ENCODE measurements at places on chromosomes 3 and 15.

DNA sequence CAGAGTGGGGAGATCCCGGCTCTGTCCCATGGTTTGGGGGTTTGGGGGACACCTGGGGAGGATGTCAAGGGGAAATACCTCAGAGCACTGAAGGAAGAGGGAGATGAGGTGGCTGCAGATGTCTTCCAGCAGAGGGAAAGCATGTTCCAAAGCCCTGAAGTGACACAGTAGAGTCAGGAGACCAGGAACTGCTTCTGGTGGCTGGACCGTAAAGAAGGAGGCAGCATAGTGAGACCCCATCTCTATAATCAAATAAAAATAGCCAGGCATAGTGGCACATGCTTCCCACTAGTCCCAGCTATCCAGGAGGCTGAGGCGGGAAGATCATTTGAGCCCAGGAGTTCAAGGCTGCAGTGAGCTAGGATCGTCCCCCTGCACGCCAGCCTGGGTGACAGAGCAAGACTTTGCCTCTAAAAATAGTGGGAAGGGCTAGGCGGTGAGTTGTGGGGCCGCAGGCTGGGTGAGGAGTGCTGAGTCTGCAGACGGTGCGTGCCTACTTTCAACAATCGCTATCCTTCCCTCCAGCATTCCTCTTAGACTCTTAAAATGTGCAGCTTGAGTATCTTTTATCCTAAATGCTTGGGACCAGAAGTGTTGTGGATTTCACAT lies 26.2 kb downstream of the HES1 start:
- no peak for DNase-seq

DNA sequence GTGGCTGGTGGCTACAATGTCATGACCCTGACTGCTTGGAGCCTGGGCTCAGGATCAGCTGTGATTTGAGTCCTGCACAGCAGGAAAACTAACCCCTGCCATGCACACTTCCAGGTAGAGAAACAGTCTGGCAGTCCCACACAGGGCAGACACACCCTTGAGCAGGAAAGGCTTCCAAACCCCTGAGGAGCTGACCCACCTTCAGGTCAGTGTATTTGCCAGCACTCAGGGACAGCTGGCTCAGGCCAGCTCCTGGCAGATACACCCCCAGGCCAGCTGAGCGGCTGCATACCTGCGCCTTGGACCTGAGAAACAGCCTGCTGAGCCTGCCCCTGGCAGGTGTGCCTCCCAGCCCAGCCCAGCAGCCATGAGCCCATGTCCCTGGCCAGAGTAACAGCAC lies 22.2 kb upstream of the CDAN1 start:
- DNase-seq = no peak

GRCh38 chr3:184373422-184373821 lies 4.6 kb downstream of the THPO start:
- no peak for DNase-seq

- peak; percentile 40 for DNase-seq
Observed at GRCh38 chr15:29452881-29453731, 183.5 kb upstream of the NSMCE3 start.

DNA sequence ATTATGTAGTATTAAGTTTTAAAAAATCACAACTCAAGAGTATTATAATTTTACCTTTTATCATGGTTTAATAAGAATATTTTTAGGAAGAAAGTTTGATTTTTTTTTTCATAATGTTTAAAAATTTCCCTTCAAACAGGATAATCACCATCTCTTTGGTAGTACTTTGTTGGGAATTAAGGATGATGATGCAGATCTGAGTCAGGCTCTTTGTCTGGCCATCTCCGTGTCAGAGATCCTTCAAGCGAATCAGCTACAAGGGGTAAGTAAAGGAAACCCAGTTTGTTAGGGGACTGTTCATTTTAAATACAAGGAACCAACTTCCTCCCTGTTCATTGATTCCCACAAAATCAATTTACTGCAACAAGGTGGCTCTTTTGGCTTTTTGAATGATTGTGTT lies 36.8 kb upstream of the NIT2 start:
- peak; percentile 41 for DNase-seq

DNA sequence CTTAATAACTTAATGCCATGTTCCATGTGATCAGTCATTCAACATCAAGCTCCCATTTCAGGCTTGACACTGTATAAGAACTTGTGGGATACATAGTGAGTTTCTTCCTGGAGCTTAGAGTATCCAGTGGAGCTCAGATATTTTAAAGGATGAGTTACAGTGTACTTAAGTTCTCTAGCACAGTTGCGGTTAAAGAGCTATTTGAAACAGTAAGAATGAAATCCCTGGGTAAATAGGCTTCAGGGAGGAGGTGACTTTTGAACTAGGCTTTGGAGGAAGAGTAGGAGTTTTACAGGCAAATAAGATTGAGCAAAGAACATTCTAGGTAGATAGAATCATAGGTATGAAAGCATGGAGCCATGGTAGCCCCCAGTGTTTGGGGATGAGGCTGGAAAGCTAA lies 3.8 kb downstream of the ZNF592 start:
- DNase-seq = no peak

DNA sequence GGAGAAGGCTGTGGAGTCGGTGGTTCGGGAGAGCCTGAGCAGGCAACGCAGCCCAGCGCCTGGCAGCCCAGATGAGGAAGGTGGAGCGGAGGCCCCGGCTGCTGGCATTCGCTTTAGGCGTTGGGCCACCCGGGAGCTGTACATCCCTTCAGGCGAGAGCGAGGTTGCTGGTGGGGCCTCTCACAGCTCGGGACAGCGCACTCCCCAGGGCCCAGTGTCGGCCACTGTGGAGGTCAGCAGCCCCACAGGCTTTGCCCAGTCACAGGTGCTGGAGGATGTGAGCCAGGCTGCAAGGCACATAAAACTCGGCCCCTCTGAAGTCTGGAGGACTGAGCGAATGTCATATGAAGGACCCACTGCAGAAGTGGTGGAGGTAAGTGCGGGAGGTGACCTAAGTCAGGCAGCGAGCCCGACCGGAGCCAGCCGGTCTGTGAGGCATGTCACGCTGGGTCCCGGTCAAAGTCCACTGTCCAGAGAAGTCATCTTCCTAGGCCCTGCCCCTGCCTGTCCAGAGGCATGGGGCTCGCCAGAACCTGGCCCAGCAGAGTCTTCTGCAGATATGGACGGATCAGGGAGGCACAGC lies 26.7 kb downstream of the SYNM start:
- no peak for DNase-seq

GRCh38 chr3:49966233-49966942 lies 26.4 kb downstream of the RBM6 start:
- no peak for DNase-seq

GRCh38 chr3:47113669-47114365 lies 50.1 kb downstream of the SETD2 start:
- peak; percentile 40 for DNase-seq

DNA sequence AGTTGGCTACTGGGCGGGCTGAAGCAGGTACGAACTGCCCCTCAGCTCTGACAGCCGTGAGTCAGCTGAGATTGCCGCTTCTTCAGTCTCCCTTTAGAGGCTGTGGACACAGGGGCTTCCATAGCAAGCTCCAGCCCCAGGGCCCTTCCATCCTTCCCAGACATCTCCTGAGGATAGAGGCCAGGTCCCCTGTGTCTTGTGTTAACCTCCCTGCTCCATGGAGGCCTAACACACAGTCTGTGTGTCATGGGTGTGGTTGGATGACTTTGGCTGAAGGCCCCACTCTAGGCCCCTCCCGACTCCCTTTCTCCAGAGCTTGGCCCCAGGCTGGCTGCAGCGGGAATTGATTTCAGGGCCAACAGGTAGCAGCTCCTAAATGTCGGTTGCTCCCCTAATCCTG lies 116.1 kb upstream of the TLE3 start:
- no peak for DNase-seq

- peak; percentile 11 for DNase-seq
Observed at GRCh38 chr3:25294169-25294805, 133.8 kb upstream of the RARB start.

DNA sequence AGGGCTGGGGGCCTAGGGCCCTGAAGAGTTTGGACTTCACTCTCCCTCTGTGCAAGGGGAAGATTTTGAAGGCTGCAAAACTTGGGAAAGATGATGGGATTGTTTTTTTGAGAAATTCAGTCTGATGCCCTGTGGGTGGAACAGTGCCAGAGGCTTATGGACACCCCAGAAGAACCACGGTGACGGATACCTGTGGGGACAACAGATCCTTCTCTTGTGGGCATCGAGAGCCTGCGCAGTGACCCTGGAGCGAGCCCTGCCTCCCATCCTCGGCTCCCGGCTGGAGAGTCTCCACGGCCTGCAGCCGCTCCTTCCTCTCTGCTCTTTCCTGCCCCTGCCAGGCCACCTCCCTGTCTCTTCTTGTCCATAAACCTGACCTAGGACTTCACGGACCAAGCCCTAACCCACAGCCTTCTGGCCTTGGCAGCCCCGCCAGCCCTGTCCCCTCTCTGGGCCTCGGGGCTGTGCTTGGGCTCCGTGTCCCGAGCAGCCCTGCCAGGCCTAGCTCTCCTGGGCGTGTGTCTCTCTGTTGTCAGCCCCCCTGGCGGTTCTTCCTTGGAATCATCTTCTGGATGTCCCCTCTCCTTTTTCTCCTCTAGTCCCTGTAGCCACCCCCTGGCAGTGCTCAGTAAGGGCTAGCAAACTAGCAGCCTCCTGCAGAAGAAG lies 98.4 kb downstream of the VGLL4 start:
- DNase-seq = no peak

- DNase-seq = no peak
Observed at GRCh38 chr15:31768055-31768454, 262.3 kb upstream of the CHRNA7 start.

- no peak for DNase-seq
Observed at GRCh38 chr3:18127859-18128681, 297.1 kb downstream of the SATB1 start.

DNA sequence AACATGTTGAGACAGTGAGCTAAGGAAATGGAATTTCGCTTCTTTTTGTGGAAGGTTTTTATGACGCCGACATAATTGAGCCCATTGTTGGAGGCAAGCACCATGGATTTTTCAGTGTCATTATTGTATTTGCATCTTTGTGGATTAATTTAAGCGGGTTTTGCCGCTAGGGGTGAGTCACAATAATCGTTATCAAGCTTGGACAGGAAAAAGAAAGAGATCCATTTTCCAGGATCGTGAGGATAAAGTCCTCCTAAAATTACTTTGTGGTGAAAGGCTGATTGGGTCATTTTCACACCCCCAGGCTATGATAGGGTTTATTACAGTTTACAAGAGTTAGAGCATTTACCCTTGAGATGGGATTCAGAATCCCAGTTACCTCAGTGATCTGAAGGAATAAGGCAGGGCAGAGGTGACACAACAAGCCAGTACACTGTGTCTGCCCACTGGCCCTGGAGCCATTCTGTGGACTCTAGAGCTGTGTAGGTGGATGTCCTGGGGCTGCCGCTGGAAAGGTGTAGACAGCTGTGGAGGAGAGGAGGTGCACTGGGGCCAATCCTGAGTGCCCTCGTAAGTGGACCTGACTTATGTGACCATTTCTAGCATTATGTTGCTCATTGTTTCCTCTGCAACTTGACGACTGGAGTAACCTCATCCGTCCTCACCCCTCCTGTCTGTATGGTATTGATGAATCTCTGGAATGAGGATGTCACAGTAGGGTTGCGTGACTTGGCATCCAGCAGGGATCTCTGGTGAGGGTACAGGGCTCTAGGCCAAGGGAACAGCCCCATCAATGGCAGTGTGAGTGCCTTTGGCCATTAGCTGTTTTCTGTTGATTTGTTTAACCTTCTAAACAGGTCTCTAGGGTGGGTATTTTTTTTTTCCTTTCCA lies 370.1 kb downstream of the LRTM1 start:
- DNase-seq = peak; percentile 72

GRCh38 chr3:138941259-138941885 lies 5.6 kb downstream of the FOXL2 start:
- peak; percentile 67 for DNase-seq

DNA sequence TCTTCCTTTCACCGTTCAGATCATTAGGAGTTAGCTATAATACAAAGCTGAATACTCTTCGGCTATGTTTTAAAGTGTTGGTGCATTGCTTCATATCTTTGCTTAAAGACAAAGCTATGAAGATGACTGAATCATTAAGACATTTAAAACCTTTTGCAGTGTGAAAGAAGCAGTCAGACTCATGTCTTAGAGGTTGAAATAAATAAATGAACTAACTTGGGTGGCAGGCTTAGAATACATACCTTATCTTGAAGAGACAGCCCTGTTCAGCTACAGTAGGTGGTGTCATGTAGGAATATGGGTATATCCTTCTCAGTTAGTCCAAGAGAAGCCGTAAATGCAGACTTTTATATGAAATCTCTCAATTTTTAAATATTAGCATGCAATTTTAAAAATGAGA lies 63.4 kb downstream of the OPA1 start:
- no peak for DNase-seq

DNA sequence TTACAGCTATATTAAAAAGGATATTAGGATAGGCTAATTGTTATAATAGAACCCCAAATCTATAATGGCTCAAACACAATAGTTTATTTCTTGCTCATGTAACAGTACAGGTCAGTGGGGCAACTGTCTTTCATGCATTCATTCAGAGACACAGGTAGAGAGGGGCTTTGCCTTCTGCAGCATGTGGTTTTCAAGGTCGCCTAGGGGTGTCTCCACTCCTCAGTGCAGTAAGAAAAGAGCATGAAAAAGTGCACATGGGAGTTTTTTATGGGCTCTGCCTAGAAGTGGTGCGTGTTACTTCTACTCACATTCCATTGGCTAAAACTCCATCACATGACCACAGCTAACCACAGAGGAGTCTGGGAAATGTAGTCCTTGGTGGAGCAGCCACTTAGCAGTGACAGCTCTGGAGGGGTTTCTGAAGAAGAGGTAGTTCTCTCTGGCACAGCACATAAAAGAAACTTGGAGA lies 1.8 kb downstream of the ZBTB38 start:
- peak; percentile 88 for DNase-seq

- no peak for DNase-seq
Observed at GRCh38 chr3:187292631-187293515, 1.3 kb upstream of the MASP1 start.

DNA sequence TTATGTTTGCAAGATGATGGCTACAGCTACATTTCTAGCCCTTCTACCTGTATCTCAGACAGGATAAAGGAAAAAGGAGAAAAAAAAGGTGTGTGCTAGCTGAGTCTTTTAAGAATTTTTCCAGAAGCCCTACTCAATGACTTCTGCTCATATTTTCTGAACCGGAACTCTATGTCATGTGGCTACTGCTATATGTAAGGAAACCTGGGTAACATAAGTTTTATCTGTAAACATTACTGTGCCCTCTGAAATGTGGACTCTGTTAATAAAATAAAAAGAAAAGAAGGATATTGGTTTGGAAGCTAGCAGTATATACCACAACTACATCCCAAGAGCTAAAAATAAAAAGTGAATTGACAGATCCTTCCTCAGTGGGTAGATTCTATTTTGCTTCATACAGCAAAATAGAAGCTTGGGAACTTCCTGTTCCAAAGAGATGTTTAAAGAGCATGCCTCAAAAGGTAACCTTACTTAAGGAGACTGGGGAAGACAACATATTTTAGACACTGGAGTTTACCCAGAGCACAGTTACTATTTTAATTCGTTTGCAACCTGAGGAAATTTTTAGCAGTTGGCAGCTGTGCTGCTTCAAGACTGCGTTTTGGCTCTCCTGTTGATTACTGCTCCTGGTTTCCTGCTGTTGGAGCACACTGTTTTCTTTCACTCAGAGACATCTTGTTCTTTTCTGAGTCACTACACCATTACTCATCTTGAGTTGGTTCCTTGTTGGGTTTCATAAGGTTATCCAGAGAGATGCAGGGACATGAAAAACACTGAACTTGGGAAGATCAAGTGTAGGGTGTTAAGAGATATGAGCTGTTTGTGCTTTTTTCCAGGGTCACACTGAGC lies 280.7 kb downstream of the NFKBIZ start:
- peak; percentile 61 for DNase-seq

GRCh38 chr3:18124501-18124900 lies 300.6 kb downstream of the SATB1 start:
- DNase-seq = peak; percentile 79
